ENCODE measurements at places on chromosomes 1 and 21.

- DNase-seq, result no peak
These were observed 143.6 kb downstream of the GABPA start for GRCh38 chr21:25878344-25878743.

DNA sequence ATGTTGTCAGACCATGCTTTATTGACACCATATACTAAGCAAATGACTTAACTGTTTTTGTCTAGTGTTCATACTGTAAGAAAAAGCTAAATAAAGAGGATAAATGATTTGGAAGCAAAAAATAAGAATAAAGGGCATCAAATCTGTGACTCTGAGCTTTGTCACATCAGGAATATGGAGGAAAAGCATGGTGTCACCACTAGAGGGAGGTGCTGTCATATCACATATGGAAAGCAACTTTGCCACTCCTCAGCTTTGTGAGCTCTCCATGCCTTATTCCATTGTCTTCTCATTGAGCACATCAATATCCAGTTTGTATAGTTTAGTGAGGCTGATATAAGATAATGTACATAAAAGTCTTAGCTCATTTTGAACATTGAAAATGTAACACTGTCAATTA lies 20.8 kb upstream of the GBP1 start:
- no peak for DNase-seq

- DNase-seq, result no peak
These were observed 122.4 kb downstream of the AKT3 start for GRCh38 chr1:243727503-243728203.

GRCh38 chr1:60960891-60961461 lies 121.4 kb upstream of the NFIA start:
- DNase-seq, result no peak

DNA sequence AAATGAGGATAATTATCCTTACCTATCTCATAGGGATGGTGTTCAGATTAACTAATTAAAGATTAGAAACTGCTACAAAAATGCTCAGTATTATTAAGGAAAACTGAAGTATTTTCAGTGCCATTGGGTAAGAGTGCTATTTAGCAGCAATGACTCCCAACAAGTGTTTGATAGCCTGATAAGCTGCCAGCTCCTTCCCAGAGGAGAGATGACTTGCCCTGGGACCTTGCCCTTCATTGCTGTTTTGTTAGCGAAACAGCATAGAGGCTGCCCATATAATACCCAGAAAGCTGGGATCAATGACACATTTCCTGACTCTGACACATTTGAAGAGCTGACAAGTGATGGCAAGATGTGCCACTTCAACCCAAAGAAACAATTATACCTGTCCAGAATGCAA lies 592.2 kb downstream of the ADGRL2 start:
- DNase-seq, result no peak

- DNase-seq, result peak; percentile 18
These were observed 59.0 kb downstream of the SLX9 start for GRCh38 chr21:44998621-44999427.
